ENCODE measurements at places on chromosomes 13 and 19.

DNA sequence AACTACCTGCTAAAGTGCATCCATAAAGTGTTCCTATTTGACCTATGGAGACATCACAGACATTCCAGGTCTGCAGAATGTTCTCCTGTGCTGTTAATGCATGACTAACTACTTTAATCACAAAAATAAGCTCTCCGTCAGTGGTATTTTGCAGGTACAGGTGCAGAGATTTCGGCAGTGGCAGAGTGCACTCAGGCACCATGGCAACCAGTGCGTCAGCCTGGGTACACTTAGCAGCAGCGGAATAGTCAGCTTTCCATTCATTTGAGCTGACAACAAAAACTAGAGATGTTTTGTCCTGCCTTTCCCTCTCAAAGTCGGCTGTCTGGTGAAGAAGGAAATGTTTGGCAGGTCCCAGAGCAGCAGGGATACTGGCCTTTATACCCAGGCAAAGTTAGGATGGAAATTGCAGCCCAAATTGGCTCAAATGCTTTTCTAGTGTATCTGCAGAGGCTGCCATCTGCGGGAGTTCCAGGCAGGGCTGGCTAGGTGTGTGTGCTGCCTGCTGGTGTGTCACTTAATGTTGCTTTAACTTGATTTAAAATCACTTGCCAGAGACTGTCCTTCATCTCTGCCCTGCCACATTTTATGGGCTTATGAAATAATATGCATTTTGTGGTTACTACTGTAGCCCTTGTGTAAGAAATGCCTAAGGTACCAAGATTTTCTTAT, 195.8 kb downstream of the RAP2A start:
- DNase-seq = no peak

GRCh38 chr19:13053761-13054625, 48.7 kb downstream of the LYL1 start:
- no peak for DNase-seq

DNA sequence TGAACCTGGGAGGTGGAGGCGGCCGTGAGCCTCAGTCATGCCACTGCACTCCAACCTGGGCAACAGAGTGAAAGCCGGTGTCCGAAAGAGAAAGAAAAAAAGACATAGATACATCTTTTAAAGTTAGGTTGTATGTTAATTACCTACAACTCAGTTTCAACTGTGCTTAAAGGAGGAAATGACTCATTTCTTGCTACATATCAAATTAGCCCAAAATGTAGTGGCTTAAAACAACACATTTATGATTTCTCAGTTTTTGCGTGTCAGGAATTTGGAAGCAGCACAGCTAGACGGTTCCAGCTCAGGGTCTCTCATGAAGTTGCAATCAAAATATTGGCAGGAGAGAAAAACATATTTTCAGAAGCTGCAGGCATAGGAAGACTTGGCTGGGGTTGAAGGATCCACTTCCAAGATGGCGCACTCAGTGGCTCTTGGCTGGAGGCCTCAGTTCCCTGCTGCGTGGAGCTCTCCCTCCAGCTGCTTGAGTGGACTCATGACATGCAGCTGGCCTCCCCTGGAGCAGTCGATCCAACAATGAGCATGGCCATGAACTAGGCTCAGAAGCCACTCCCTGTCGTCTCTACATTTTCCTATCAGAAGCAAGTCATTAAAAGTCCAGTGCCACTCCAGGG, 7.1 kb downstream of the LDLR start:
- DNase-seq = no peak

- no peak for DNase-seq
These were observed 214.4 kb upstream of the IRS2 start for GRCh38 chr13:110000534-110001345.

GRCh38 chr13:24763596-24764275, at the start of gene RNF17:
Gene RNF17, plus strand, starts transcription at chr13:24764169. Its CDS starts 35 bp downstream, at chr13:24764204.
- DNase-seq = no peak

GRCh38 chr13:69935043-69935442, 172.6 kb upstream of the ATXN8OS start:
- no peak for DNase-seq

GRCh38 chr13:72561791-72562190, 165.6 kb downstream of the MZT1 start:
- no peak for DNase-seq
